GM20000 (cell line): ENCODE measurements at places on chromosomes 11 and 22.

DNA sequence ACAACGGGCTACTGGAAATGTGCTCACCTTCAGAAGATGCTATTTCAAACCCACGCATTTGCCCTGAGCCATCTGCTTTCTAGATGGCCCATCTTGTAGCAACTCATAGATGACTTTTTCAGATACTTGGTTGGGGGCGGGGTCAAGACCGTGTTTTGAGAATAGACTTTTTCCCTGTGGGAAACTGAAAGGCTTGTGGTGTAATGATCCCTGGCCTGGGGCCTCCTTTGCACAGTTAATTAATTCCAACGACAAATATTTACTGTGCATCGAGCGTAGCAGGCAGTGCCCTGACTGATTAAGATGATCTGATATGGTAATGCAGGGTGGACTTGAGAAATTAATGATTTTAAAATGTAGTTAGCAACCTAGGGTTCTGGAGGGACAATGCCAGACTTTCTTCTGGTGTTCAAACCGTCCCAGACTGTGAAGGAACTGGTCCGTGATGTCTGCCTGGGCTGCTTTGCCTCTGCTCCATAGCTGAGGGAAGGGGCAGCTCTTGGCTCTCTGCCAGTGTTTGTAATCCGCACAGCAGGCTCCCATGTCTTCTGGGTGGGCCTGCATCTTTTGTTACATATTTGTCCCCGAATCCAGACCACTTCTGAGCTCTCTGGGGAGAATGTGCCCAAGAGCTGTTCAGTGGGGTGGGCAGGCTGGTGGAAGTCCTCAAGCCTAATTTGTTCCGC is 84.8 kb downstream of the ADAMTS15 start:
- no peak for DNase-seq

- DNase-seq: no peak
Observed at GRCh38 chr11:57231539-57232253, 5.4 kb downstream of the APLNR start.

DNA sequence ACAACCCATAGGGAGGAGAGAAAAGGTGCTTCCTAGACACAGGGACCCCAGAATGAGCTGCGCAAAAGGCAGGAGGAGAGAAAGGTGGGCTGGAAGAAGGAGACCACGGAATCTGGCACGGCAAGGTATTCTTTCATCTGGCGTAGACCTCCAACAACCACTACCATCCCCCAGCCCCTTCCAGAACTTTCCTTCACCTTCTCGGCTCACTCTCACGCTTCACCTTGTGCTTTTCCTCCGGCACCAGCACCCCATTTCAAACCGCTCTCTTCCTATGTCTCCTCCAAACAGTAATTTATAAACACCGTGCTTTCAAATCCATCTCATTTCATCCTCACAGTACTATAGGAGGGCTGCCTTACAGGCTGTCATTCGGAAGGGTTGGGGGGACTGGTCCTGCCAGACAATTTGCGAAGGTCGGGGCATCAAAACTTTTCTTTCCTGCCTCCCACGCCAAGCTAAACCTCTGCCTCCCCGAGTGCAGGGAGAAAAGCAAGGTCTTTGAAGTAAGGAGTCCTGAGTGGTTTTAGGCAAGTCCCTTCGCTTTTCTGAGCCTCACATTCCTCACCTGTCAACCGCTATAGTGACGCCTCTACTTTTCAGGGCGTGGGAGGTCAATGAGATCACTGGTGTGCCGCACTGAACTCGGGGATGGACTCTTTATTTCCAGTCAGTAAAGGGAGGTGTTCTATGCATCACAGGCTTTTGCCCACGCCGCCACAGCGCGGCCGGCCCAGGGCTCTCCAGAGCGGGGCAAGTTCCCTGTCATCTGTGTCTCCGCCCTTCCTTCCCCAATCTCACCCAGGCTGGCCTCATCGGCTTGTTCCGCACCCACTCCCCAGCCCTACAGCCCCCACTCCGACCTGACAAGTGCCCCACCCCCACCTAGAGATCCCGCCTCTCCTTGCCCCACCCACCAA is 800 bp downstream of the KCTD21 start:
- DNase-seq: peak; percentile 76

GRCh38 chr22:37518509-37519267 is 527 bp downstream of the CARD10 start:
- DNase-seq: no peak

- DNase-seq: no peak
Observed at GRCh38 chr11:129528296-129528695, 152.6 kb downstream of the BARX2 start.

GRCh38 chr11:15967966-15968365 is 388.4 kb downstream of the SOX6 start:
- DNase-seq: no peak

DNA sequence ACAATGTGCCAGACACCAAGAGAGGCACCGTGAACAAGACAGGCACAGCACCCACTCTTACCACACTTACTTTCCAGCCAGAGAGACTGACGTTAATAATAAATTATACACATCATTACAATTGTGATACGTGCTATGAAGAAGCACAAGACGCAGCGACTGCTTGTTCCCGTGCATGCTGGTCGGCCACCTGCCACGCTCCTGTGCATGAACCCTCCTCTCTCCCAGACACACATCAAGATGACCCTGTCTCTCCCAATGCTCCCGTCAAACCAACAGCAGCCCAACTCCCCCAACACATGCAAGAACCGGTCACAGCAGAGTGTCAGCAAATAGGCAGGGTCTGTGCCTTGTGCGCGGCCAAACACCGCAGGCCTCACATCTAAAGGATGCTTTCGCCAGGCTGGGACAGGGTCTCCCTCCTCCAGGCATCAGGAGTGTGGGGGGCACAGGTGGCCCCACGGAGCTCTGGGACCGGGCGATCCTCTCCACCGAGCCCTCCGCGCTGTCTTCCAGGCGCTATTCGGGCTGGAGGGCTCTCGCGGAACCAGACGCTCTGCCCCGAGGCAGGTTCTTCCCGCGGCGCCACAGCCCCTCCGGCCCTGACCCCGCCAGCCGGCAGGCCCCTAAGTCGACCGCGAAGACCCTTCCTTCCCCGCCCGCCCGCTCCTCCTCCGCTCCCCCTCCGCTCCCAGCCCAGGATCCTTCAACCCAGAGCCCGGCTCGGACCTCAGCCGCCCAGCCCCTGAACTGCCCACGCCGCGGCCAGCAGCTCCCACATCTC is 533 bp downstream of the SERGEF start:
- no peak for DNase-seq

DNA sequence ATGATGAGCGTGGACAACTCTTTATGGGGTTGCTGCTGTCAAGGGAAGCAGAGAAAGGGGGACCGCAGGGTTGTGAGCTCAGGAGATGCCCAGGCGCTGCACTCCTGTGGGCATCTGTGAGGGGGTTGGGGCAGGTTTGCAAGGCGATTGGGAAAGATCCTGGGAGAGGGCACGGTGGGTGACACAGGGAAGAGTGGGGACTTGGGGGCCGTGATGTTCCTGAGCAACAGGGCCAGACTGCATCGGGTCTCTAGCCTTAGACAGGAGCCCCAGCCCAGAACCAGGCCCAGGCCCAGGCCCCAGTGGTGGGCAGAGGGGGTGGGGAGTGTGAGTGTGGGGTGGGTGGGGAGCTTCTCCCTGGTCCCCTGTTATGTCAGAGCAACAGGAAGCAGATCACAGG is 38.3 kb downstream of the CSF2RB start:
- no peak for DNase-seq
